ENCODE measurements at places on chromosomes 2 and 18.

GRCh38 chr18:78169174-78169864, 810.3 kb upstream of the SALL3 start:
- no peak for DNase-seq

GRCh38 chr2:28746429-28747111, 5.1 kb upstream of the PPP1CB start:
- no peak for DNase-seq

GRCh38 chr18:3117493-3118192, 102.1 kb downstream of the MYOM1 start:
- DNase-seq, result no peak

DNA sequence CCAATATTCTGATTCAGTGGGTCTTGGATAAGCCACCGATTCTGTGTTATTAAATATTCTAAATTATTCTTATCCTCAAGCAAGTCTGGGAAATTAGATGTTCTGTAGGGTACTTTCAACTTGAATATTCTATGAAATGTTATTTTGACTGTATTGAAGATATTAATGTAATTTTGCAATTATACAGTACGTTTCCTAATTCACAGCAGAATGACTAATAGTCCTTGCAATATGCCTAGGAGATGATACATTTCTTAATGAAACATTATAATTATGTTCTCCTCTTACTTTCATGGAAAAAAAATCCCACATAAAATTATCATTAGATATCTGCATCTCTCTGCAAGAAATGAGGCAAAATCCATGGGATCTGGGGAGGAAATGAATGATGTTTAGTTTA, 46.2 kb upstream of the PLA2R1 start:
- DNase-seq, result no peak

GRCh38 chr18:69945220-69946114, 2.2 kb downstream of the CD226 start:
- DNase-seq, result no peak

DNA sequence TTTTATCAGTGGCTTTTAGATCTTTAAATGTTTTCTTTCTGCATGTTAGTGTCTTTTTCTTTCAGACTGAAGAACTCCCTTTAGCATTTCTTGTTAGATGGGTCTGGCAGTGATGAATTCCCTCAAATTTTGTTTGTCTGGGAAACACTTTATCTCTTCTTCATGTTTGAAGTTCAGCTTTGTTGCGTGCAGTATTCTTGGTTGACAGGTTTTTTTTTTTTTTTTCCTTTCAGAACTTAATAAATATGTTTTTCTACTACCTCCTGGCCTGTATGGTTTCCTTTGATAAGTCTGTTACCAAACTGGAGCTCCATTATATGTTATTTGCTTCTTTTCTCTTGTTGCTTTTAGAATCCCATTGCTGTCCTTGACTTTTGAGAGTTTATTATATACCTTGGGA, 89.8 kb upstream of the ACKR3 start:
- no peak for DNase-seq

- DNase-seq, result no peak
These were observed 38.6 kb upstream of the YPEL5 start for GRCh38 chr2:30108192-30108591.

DNA sequence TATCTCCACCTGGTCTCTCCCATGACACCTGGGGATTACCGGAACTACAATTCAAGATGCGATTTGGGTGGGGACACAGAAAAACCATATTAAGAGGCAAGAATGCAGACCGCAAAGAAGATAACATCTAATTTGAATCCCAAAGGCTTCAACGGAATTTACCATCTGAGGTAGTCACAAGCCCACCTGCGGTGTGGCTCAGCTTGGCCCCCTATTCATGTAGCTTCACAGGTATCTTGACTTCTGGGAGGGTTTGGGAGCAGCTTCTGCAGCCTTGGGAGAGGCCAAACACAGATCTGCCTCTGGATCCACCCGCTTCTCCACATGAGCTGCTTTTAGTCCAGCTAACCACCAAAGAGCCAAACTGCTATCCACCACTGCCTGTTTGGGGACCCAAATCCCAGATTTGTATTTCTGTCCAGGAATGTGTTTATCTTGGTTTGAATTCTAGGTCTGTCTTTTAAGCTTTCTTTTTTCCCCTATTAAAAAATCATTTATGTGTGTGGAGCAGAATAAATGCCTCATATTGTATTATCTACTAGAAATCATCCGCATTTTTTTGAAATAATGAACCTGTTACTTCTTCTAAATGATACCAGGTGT, 247.6 kb downstream of the DLGAP1 start:
- no peak for DNase-seq

DNA sequence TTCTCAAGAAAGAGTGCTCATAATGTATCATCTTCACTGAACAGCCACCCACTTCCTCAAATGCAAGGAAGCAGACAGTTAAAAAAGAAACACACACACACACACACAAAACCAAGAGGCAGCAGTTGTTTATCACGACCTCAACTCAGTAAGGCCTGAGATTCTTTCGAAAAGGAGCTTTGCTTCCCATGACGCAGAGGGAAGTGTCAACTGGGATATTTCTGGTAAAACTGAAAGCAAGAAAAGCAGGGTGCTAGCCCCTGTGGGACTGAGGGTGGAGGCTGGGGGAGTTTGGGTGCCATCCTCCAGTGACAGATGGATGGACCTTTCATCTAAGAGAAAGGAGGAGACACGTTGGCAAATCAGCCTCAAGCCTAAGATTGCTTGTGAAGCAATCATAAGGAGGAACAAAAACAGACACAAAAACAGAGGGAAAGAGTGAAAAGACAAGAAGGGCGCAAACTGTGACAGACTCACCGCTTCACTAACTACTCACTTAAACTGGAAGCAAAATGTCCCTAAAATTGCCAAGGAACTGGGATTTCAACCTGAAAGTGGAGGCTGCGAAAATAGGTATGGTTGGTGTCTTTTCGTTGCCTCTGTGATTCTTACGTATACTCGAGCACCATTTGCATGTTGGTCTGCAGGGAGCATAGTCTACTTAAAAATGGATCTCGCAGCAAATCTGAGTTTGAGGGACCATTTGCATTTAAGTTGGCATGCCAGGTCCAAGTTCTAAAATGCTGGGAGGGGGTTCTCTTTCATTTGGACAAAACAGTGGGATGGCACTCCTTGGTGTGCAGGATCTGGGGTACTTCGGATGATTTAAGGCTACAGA, at the start of gene ARHGAP25:
TSS of gene ARHGAP25 (plus strand) at position 124 of the 838 bp plus-strand sequence. CDS start at position 513, 389 bp downstream.
- no peak for DNase-seq
